ENCODE measurements at places on chromosomes 16 and 17.

DNA sequence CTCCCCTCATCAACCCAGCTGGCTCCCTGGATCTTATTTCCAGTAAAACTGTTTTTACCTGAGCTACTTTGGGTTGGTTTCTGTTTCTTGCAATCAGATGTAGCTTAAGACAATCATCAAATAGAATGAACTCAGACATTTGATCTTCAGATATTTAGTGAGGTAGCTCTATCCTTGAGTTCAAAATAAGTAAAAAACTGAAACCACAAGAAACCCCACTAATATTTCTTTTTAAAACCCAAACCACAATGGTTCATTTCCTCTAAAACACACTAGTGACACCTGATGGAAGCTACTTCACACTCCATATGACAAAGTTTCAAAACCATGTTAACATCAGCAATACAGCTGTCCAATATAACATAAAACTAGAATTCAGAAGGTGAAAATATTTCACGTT is 37.8 kb downstream of the CACNG1 start:
- no peak for DNase-seq

- no peak for DNase-seq
These were observed 22.0 kb upstream of the NLK start for GRCh38 chr17:28020515-28020914.

GRCh38 chr16:27113341-27113841 is 46.7 kb downstream of the C16orf82 start:
- DNase-seq = no peak

GRCh38 chr17:32142857-32143526 is 690 bp downstream of the RHOT1 start:
- peak; percentile 77 for DNase-seq

- DNase-seq = peak; percentile 94
These were observed 379 bp upstream of the OTOP2 start for GRCh38 chr17:74923538-74924249.

GRCh38 chr17:82841921-82842596 is 2.2 kb upstream of the ZNF750 start:
- DNase-seq = no peak

- DNase-seq = peak; percentile 72
These were observed 786 bp upstream of the CACNA1G start for GRCh38 chr17:50559674-50560184.

- DNase-seq = no peak
These were observed 22.0 kb downstream of the TMEM132E start for GRCh38 chr17:34601416-34601815.

- DNase-seq = no peak
These were observed 228.3 kb upstream of the WSCD1 start for GRCh38 chr17:5841862-5842261.

DNA sequence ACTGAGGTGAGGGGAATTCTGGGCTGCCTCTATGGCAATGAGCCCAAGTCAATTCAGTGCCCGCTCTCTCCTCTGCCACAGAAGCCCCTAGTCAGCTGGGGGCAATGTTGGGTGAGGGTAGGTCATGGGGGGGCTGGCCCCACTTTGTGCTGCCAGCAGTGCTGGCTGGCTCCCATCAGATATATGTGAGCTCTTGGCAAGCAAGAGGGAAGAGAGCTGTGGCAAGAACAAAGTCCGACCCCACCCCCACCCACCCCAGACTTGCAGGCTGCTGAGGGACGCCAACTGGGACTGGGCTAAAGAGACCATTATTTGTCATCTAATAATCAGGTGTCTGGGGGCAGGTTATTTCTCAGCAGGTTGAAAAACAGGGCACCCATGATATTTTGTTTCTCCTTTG is 89.4 kb downstream of the YPEL2 start:
- no peak for DNase-seq

DNA sequence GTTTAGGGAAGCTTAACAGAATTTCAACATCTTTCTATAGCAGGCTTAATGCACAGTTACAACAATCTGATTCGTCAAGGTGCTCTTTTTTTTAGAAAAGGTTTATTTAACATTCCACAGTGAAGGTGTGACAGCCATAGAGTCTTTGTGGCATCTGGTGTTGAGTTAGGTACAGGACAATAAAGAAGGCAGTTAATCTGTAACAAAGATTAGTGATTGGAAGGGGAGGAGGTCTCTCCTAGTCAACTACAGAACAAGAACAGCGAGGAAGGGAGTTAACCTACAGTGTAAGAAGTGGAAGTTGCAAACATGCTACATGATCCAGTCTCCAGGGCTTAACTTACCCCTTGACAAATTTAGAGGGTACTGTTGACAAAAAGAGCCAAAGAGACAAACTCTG is 3.0 kb upstream of the ZDHHC7 start:
- DNase-seq = no peak

DNA sequence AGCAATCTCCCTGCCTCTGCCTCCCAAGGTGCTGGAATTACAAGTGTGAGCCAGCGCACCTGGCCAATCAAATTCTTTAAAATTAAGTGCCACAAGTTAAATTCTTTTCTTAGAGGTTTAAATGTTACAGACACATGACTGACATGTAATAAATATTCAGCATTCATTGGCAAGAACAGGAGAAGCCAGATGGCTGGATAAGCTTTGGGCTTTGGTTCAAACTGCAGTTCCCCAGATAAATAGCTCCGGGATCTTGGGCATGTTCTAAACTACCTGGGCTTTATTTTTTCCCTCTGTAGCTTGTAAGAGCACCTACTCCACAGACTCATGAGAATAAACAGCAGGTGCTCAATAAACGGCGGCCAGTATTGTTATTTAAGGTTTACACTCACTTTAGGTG is 34.1 kb downstream of the ABAT start:
- no peak for DNase-seq

- no peak for DNase-seq
These were observed 27.7 kb downstream of the UNK start for GRCh38 chr17:75812096-75813013.

GRCh38 chr16:28191364-28191960 is 20.3 kb downstream of the XPO6 start:
- no peak for DNase-seq

DNA sequence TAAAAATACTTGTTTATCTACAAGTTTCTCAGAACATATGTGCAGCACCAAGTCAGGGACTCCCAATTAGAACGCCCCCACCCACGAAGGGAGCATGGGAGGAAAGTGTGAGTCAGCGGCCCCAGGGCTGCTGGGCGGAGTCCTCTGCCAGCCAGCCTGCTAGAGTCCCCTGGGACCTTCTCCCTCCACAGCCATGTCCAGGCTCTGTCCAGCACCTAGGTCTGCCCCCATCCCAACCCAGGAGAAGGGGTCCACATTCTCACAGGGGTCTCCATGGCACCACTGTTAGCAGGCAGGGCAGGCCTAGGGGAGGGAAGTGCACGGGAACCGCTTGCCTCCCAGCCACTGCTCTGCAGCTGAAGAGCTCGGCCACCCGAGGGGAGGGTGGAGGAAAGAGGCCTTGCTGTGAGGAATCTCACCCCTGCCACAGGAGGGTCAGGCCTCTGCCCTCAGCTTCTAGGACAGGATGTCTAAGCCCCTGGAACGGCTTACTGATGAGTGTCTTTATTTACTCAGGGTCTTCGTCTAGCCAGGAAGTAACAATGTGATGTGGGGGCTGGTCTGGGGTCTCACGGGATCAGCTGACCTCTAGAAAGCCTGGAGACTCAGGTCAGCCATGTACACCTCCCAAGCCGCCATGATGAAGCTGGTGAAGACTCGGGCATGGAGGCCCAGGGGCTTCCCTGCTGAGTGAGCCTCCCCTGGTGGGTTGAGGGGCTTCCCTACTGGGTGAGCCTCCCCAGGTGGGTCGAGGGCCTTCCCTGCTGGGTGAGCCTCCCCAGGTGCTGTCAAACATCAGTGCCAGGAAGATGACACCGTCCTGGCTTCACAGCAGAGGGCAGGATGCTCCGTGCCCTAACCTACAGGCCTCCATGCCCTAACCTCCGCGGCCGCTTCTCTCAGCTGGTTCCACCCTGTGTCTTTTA is 190.3 kb downstream of the RBFOX3 start:
- no peak for DNase-seq

DNA sequence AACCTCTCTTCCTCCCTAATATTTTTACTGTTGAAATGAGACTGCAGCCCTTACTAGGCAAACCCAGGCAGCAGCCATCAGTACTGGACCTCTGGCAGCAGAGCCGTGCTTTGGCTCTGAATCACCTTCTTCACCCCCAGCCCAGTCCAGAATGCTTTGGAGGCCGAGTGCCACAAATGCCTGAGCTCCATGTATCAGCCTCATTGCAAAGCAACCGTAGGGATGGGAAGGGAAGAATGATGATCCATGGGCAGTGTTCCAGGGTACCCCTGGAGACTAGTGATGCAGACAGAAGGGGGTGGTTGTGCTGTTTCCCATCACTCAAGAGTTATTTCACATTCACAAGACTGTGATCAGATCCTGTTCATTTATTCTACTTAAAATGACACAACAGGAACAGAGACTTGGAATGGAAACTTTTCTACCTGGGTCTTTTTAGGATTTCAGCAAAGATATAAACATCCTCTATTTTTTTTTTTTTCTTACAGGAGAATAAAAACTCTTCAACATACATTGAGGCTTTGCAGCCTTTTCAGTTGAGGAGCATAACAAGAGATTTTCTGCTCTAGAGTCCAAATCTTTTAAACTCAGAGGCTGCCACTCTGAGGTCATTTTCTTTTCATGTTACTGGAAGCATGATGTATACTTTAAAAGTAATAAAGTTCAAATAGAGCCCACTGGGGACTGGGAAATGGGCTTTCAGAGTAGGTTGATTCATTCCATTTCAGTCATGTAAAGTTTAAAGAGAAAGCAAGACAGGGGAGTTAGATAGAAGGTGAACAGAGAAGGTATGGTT is 138.3 kb downstream of the KCNJ2 start:
- peak; percentile 13 for DNase-seq

GRCh38 chr16:85079785-85080570 is 32.3 kb downstream of the CIBAR2 start:
- no peak for DNase-seq

- DNase-seq = no peak
These were observed 279.6 kb downstream of the SNX29 start for GRCh38 chr16:12255919-12256665.

GRCh38 chr17:69218986-69219385 is 9.6 kb downstream of the ABCA10 start:
- DNase-seq = no peak

- peak; percentile 25 for DNase-seq
These were observed 622 bp downstream of the TOM1L2 start for GRCh38 chr17:17971431-17972125.

GRCh38 chr17:75009139-75009724 is 3.2 kb upstream of the MRPL58 start:
- DNase-seq = no peak

- no peak for DNase-seq
These were observed 12.2 kb upstream of the DUS1L start for GRCh38 chr17:82077617-82078358.

GRCh38 chr17:67283731-67284516 is 38.9 kb upstream of the HELZ start:
- DNase-seq = no peak

DNA sequence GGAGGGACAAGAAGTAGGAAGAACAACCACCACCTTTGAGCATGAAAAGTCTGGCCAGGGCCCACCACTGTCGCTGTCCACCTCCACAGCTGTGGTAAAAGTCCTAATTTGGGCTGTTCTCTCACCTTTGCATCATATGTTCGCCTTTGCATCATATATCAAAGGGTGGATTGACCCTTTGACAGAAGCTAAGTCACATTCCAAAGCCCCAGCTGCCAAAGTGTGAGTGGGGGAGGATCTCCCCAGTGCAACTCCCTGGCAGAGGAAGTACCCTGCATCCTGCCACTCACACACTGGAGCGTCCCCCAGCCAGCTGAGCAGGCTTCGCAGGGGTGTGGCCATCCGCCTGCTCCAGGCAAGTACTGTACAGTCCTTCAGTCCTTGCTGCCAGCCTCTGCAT is 12.7 kb upstream of the SPECC1 start:
- DNase-seq = no peak

GRCh38 chr17:12407495-12408252 is 258.0 kb upstream of the MYOCD start:
- no peak for DNase-seq

GRCh38 chr16:69831212-69832123 is 69.3 kb downstream of the WWP2 start:
- no peak for DNase-seq

- no peak for DNase-seq
These were observed at the start of gene CACNG1 for GRCh38 chr17:67044016-67044772. Gene CACNG1 (plus strand): TSS chr17:67044554. CDS start chr17:67044661, 107 bp downstream.

- DNase-seq = no peak
These were observed 1.0 kb downstream of the KRT13 start for GRCh38 chr17:41504246-41504977.

- DNase-seq = no peak
These were observed 35.0 kb upstream of the ZNF423 start for GRCh38 chr16:49890876-49891275.

DNA sequence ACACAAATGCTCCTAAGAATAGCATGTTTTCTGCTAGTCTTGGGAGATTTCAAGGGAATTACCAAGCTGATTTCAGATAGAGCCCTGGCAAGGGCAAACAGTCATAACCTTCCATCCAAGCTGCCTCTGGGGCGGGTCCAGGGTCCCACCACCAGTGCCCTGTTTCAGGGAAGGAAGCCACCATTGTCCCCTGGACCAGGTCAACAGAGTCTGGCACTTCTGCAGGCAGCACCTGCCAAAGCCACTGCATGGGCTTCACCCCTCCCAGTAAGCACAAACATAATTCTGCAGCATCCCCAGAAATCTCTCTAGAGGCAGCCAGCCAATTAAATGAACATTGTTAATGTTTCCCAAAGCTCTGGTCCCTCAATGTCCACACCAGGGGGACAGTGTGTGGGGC is 143.0 kb downstream of the SALL1 start:
- no peak for DNase-seq

- no peak for DNase-seq
These were observed 515.3 kb upstream of the CA10 start for GRCh38 chr17:52673791-52674190.

DNA sequence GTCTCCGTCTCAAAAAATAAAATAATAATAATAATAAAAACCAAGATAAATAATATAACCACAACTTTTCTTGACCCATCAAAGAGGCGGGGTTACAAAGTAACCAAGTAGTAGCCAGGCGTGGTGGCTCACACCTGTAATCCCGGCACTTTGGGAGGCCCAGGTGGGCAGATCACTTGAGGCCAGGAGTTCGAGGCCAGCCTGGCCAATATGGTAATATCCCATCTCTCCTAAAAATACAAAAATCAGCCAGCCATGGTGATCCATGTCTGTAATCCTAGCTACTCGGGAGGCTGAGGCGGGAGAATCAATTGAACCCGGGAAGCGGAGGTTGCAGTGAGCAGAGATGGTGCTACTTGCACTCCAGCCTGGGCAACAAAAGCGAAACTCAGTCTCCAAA is 45.3 kb downstream of the ADCY9 start:
- no peak for DNase-seq
